ENCODE measurements at places on chromosomes 5 and 9.

DNA sequence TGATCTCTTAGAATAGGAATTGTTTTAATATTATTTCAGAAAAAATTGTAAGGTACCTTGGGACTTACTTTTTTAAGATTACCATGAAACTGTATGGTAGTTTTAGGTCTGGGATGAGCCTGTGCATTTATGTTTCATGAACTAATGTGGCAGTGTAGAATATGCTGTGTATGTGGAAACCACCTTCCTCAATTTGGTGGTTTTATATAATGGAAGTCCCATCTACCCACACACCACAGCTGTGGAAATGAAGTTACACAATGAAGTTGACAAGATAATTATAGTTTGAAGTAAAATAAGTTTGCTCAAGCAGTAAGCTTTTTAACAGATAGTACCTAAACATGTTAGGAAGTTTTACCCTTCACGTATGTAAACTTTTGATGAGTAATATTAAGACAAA lies 24.4 kb downstream of the WDR36 start:
- DNase-seq = no peak

DNA sequence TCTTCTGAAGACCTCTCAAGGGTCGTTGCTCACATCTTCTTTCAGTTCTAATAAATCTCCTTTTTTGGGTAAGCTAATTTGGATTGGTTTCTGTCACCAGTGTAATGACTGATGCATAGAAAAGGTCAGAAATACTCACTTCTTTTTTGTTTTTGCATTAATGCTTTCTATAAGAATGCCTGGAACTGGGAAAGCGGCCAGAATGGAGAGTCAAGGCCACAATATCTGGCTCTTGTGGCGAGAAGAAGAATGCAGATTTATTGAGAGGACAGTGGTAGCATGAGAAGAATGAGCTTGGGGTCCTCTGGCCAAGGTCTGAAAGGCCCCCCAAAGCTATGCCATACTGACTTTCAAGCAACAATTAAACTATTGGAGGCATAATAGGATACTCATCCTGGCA lies 88.0 kb upstream of the SLC12A2 start:
- no peak for DNase-seq

- no peak for DNase-seq
These were observed 32.2 kb downstream of the ALDH7A1 start for GRCh38 chr5:126562823-126563222.

GRCh38 chr5:16909464-16909863 lies 26.6 kb downstream of the MYO10 start:
- DNase-seq = peak; percentile 57

- no peak for DNase-seq
These were observed 54.6 kb upstream of the ELL2 start for GRCh38 chr5:96016216-96016615.

- no peak for DNase-seq
These were observed 16.3 kb downstream of the PAM start for GRCh38 chr5:102771435-102771834.

DNA sequence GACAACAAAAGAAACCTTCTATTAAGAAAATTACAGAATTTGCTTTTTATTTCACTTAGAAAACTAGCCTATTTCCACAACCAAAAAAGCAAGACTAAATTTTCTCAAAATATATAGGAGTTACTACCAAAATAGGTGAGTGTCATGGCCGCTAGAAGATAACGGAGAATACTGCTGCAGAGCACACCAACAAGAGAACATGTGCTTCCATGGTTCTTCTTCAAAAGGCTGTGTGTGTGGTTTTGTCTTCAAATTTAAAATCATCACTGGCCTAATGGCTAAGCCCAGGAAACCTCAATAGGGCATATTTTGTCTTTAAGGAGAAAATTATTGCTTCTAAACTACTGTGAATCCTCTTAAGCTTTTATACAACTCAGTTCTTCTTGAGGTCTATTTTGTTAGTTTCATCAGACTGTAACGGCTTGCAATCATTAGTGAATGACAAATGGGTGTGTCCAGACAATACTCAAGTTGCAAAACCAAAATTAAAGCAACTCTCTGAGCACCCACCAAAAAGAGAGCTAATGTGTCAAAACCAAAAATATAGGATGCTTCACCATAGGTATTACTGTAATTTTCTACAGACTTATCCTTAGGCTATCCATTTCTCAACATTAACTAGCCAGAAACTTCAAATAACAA lies 3.3 kb downstream of the SETX start:
- no peak for DNase-seq

DNA sequence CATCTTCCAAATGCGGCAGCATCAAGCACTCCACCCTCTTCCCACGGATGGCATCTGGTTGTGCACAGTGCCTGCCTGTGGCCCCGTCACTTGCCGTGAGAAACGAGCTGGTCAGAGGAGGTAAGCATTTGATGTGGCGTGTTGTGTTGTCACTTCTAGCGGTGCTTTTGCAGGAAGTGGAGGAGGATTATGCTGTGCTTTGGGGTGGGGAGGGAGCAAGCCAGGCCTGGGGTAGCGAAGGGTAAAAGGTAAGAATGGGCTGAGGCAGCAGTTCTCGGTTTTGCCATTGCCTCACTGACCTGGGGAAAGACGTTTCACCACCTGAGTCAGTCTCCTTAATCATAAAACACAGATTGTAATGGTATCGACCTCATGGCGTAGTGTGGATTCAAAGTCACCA lies 2.3 kb upstream of the POMT1 start:
- DNase-seq = no peak

DNA sequence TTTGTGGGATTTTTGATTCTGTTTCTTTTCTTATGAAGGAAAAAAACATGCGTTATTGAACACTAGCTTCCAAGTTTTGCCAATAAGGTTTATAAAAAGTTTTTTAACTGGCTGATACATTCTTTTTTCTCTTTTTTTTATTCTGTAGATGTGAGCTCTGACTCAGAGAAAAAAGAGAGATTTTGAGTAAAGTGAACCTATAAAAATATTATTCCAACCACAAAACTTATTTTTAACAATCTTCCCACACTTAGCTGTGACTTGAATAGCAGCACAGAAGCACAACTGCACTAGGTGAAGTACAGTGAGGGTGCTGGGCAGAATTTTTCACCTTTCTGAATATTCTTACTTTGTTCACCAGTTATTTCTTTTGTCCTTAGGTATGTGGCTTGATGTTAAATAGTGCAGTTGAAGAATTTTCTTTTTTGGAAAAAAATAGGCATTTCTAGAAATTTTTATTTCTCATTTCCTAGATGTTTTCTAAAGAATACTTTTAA lies 41.6 kb downstream of the CHSY3 start:
- no peak for DNase-seq

DNA sequence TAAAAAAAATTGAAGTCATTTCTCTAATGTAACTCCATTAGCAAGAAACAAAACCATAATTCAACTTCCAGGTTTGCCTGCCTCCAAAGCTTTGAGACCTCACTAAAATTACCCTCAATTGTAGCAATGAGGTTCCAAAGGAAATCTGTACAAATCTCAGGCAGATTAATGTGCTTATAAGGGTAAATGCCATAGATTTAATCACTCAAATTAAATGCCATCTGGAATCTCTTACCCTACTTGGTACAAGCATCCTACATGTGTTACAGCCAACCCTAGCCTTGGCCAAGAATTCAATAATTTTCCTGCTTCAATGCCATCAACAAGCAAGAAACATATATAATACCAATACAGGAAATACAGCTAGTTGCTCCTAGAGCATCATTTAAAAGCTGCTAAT lies 452.8 kb downstream of the RAB3C start:
- DNase-seq = peak; percentile 4

- DNase-seq = peak; percentile 28
These were observed 274.9 kb downstream of the EFNA5 start for GRCh38 chr5:107395632-107396350.

DNA sequence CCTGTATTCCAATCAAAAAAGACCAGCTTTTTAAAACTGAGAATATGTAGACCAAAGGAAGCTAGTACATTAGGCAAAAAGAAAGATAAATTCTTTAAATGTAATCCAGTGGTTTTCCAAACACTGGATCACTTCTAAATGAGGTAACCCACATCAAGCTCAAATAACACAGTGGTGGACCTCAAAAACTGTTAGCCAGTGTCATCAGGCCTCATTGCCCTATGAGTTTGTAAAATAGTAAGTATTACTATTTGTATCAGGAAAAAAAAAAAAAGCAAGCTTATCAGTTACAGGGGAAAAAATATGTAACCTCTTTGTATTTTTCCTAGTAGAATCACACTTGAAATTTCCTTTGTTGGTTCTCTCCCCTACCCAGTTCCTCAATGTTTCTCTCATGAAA lies 6.7 kb downstream of the MTX3 start:
- DNase-seq = no peak

DNA sequence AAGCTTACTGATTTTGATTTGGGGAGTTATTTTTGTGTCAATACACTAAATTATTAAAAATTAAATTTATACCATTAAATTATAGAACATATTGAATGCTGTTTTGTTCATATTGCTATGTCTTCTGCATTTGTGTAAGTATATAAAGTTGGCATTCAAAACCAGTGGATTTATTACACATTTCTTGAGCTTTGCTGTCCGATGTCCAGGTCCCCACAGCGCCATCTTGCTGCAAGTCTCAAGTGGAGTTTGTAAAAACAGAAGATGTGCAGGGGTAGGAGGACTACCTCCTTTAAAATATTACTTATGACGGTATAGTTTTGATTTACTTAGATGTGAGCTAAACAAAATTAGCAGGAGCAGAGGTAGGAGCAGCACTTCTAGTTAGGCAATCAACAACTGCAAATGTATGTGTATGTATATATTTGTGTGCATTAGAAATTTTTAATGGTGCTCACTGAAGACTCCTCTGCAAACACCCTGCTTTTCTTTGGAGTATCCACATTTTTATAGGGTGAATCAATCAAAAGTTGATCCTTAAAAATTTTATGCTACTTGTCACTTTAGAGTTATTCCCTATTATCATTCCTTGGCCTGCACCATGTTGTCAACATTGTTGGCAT lies 37.4 kb downstream of the CPEB4 start:
- peak; percentile 52 for DNase-seq

- DNase-seq = no peak
These were observed 44.5 kb upstream of the CDH6 start for GRCh38 chr5:31148959-31149475.

DNA sequence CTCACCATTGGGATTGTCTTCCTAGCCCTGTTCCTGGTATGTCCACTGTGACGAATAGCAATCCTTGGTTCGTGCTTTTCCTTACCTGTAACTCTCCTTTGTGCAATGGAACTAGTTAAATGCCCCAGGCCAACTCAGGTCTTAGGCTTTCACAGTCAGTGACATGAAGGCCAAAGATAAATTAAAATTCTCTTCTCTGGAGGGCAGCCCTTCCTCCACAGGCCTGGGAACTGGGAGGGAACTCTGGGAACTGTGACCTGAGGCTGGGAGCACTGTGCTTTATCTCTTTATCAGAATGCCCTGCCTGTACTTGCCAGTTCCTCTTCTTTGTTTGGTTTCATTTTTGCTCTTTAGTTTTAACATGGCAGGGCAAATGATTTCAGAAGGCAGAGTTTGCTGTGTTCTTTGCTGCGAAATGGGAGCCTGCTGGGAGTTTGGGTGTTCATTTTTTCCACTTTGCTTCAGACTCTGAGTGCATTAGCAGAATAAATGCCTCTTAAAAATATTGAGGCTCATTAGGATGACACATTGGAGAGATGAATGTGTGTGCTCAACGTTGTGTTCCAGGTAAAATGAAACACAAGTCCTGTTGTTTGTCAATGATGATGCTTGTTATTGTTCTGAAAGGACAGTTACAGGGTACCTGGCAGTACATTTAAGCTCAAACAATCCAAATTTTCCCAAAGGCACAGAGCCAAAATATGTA lies 118.1 kb downstream of the NUDT12 start:
- peak; percentile 58 for DNase-seq

GRCh38 chr5:146965761-146966659 lies 87.5 kb upstream of the PPP2R2B start:
- DNase-seq = peak; percentile 54

GRCh38 chr5:113376640-113377039 lies 58.1 kb downstream of the TSSK1B start:
- DNase-seq = no peak
